Fibroblast of the aortic adventitia (primary cell): ENCODE measurements at places on chromosomes 4 and X.

- DNase-seq = no peak
Observed at GRCh38 chrX:40260146-40260747, 162.5 kb upstream of the BCOR start.

GRCh38 chr4:57023104-57023503, 44.4 kb downstream of the POLR2B start:
- peak; percentile 86 for DNase-seq

DNA sequence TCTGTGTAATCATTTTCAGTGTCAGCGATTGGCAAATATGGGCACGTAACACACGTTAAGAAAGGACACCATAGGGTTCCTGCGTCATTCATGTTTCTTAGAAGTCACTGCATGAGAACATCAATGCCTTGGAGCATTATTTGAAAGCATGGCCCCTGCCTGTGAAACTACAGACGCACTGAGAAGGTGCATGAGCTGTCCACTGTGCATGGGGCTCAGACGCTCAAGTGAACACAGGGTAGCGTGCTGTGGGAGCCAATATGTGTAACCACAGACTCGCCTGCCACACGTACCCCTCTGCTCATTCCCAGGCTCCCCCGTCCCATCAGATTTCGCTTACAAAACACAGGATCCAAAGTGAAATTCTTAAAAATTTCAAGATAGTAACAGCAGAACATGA, 6.5 kb downstream of the PPP2R2C start:
- DNase-seq = no peak

- peak; percentile 6 for DNase-seq
Observed at GRCh38 chrX:17375367-17375636, 302 bp downstream of the NHS start.

DNA sequence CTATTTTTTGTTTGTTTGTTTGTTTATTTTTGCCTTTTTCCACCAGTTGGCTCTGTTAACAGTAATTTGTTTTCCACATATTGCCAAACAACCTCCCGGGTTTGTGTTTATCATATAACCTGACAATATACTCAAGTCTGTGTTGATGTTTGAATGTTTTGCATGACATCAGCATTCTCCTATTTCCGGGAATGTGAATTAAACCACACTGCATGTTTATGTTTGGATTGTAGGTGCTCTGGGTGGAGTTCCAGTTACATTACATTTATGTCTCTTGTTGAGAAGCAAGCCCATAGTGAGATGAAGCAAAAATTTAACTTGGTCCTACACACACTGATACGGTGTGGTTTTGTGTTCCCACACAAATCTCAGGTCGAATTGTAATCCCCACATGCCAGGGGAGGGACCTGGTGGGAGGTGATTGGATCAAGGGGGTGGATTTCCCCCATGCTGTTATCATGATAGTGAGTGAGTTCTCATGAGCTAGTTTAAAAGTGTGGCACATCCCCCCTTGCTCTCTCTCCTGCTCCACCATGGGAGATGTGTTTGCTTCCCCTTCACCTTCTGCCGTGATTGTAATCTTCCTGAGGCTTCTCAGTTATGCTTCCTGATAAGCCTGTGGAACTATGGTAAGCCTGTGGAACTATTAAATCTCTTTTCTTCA, 54.4 kb upstream of the CLNK start:
- no peak for DNase-seq

GRCh38 chrX:39195156-39195555, 393.9 kb downstream of the MID1IP1 start:
- DNase-seq = no peak

GRCh38 chr4:150744570-150744969, 162.6 kb downstream of the MAB21L2 start:
- no peak for DNase-seq
